ENCODE measurements at places on chromosomes 6 and 20.

DNA sequence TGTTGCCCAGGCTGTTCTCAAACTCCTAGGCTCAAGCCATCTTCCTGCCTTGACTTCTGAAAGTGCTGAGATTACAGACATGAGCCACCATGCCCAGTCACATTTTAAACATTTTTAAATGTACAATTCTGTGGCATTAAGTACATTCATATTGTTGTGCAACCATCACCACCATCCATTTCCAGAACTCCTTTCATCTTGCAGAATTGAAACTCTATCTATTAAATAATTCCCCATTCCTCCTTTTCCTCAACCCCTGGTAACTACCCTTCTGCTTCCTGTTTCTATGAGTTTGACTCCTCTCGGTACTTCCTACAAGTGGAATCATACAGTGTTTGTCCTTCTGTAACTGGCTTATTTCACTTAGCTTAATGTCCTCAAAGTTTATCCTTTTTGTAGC is 103.8 kb upstream of the NAA20 start:
- DNase-seq = no peak

- DNase-seq = no peak
These were observed 33.9 kb downstream of the MBOAT1 start for GRCh38 chr6:20178327-20178726.

DNA sequence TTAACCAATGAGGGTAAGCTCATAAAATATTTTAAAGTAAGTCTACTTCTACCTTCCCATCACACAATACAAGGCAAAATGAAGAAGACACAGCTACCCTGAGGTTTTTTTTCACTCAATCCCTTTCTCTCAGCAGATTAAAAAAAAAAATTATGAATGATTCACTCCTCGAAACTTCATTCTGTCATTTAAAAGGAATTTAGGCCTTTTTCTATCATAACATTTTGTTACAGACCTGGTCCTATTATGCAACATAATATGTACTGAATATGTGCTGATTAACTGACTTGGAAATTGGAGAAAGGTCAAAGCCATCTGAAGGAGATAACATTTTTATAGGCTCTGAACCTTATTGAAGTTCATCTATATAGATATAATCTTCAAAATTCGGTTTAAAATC is 45.5 kb downstream of the PRL start:
- peak; percentile 12 for DNase-seq

DNA sequence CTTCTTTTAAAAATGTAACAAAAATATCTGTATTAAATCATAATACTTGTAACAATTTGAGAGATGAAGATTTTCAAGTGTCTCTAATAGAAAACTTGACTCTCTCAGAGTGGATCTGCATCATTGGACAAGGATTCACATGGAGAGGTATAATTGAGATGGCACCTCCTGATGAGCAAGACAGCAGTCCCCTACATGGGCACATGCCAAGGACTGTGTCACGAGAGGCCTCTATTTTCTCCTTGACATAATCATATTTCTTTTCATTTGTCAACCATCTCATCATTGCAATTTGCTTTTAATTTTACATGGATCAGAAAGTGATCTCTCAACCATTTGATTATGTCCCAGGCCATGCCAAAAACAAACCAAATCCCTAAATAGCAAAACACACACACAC is 206.8 kb upstream of the THEMIS start:
- DNase-seq = no peak

- no peak for DNase-seq
These were observed 35.8 kb downstream of the TRIM38 start for GRCh38 chr6:25998379-25998778.

- no peak for DNase-seq
These were observed 130.3 kb upstream of the SASH1 start for GRCh38 chr6:148212366-148212765.

DNA sequence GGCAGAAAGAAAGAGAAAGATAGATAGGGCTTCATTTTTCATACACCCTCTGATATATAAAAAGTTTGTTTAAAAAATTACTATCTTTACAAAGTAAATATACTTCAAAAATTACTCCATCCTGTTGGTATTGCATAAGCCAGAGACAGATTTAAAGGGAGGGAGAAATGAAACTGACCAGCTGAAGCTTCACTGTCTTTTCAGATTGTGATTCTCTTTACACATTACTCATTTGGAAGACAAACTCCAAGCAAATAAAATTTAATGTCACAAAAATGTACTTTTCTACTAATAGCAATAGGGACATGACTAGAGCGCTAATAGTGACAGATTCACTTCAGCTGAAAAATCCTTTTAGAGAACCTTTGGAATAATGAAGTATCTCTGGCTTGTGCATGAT is 38.6 kb upstream of the MARCKS start:
- DNase-seq = no peak

DNA sequence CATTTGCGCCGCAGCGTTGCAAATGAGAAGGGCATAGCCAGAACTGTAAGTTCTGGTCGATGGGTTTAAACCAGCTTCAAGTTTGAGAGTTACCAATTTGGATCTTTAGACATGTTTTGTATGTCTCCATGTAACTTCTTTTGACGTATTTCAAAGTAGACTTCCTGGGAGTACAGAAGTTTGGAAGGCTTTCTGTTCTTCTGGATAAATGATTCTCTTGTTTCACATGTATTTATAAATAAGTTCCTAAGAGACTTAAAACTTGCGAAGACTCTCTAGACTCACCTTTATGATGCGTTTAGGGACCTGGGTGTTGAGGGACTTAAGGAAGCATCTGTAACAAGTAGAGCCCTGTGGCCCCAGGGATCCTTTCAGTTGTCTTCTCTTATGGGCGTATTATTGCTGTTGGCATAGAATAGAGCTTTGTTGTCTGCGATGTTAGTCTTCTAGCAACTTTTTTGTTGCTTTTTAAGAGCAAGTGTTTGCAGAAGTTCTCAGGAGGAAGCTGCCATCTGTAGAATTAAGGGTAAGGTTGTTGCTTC is 1.3 kb downstream of the CDYL start:
- DNase-seq = no peak

- DNase-seq = peak; percentile 49
These were observed 38.1 kb downstream of the GNAS start for GRCh38 chr20:58890518-58891085.

DNA sequence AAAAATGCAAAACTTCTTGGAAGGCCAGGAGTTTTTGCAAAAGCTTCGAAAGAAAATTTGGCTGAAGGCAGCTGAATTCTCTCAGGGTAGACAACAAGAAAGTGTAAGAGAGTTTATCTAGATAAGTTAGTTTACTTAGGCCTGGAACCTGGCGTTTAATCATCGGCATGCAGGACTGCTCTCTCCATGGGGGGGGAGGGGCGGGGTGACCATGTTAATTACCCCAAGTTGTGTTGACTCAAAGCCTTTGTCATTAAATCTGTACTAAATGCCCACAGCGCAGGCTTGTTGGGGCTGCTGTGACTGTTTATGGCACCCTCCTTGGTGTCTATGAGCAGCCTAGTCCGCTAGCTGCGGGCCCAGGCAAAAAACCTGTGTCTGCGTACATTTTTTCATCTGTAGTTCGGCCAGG is 20.1 kb upstream of the ZNF451 start:
- DNase-seq = no peak

- DNase-seq = no peak
These were observed 457.1 kb downstream of the HACE1 start for GRCh38 chr6:104402572-104402971.
